ENCODE measurements at places on chromosomes 2 and 18. TPM values are rescaled to one million over a fixed set of nuclear protein-coding genes. Genes with fewer than 3 reads are reported as not detected.

NYAP2 gene
- 0.06 TPM for total RNA-seq

INO80C gene
- total RNA-seq: 33.5 TPM

IAH1 gene
- 50.2 TPM for total RNA-seq

RFX8 gene
- 0.29 TPM for total RNA-seq

HOXD3 gene
- 3.2 TPM for total RNA-seq

ZEB2 gene
- total RNA-seq: 91.0 TPM

NEU2 gene
- total RNA-seq: not detected

EN1 gene
- not detected for total RNA-seq

ACVR1C gene
- total RNA-seq: 0.58 TPM

PRKAG3 gene
- total RNA-seq: not detected

RPRM gene
- not detected for total RNA-seq

AQP12A gene
- total RNA-seq: not detected

VWC2L gene
- total RNA-seq: not detected

UGT1A9 gene
- total RNA-seq: 1.3 TPM
